ENCODE measurements at places on chromosomes 7 and 10.

DNA sequence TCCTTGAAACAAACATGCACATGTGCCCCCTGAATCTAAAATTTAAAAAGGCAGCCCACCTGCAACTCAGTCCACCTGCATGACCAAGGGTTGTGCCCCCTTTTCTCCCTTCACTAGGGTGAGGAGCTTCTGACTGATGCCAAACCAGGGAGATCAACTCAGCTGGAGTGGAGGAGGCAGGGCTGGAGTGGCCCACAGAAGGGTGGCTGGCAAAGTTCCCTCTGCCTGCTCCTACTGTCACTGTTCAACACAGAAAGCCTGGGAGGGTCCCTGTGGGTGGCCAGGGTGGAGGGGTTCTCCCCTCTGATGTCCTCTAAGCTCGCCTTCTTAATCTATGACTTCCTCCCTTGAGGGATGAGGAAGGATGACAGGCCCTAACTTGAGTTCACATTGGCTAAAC lies 55.7 kb upstream of the ANTXRL start:
- no peak for DNase-seq

DNA sequence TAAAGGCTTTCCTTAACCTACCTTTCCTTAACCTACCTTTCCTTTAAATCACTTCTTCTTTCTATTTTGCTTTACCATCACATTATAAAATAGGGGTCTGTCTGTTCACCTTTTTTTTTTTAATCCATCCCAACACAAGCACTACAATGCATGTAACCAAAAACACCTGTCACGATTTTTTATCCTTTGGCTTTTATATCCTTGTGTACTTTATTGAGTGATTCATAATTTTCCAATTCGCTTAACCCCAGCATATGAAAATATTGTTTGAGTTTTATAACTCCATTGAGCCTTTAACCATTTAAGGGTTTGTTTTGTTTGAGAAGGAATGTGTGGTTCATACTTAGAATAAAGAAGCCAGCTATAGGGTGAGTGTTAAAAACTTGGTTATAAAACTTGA lies 132.2 kb downstream of the CHRM2 start:
- DNase-seq, result no peak

DNA sequence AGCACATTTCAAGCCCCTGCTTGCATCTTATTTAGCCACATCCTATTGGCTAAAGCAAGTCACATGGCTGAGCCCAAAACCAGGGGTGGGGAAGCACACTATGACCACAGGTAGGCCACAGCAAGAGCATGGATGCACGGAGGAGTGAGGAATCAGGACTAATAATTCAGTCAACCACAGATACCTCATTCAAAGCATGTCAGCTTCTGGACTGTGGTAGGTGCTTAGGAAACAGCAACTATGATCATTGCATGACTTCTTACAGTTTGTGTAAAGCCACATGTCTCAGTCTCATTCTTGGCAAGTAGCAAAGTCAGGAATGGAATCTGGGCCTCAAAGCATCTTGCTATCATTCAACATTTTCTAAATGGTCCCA lies 79.0 kb upstream of the EMX2 start:
- no peak for DNase-seq

- no peak for DNase-seq
Measured at GRCh38 chr7:47147213-47147631, 434.7 kb downstream of the TNS3 start.

DNA sequence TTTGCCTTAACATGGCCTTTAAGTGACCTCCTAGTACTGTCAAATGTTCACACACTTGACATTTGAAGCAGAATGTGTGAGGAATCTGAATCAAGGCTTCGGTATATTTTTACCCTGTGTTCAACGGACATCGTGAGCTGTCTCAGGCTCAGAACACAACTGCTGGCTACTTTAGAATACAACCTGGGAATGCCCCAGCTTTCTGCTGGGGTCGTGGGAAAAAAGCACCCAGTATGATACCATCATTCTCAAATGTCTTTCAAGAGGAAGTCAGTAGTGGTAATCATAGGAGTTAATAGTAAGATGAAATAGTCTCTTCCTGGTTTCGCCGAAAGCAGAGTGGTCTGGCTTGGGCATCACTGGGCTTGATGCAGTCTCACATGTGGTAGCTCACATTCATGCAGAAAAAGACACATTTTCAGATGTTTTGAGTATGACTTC lies 67.2 kb downstream of the CREB5 start:
- DNase-seq, result no peak

DNA sequence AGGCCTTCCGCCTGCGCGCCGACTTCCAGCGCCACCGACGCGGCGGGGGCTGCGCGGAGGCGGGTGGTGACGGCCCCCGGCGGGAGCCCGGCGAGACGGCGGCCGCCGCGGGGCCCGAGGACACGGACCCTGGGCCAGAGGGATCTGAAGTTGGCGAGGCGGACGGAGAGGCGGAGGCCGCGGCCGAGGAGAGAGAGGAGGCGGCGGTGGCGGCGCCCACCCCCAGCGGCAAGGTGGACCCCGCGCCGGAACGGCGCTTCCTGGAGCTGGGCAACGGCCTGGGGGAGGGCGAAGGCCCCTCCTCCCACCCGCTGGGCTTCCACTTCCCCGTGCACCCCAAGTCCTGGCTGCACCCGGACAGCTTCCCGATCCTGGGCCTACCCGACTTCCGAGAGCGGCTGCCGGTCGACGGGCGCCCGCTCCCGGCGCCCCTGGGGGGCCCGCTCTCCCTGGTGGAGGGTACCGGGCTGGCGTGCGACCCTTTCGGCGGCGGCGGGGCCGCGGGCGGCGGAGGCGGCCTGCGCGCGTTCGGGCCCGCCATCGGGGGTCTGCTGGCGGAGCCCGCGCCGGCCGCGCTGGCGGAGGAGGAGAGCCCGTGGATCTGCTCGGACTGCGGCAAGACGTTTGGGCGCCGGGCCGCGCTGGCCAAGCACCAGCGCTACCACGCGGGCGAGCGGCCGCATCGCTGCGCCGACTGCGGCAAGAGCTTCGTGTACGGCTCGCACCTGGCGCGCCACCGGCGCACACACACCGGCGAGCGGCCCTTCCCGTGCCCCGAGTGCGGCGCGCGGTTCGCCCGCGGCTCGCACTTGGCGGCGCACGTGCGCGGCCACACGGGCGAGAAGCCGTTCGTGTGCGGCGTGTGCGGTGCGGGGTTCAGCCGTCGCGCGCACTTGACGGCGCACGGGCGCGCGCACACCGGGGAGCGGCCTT lies 16.2 kb downstream of the ZNF316 start:
- no peak for DNase-seq
